Upper lobe of right lung (tissue), 1 donor: ENCODE measurements at places on chromosomes 1 and 21. TPM values are rescaled to one million over a fixed set of nuclear protein-coding genes. Genes with fewer than 3 reads are reported as not detected.

The RUSC1 gene
- 27.0 TPM for total RNA-seq

DNA sequence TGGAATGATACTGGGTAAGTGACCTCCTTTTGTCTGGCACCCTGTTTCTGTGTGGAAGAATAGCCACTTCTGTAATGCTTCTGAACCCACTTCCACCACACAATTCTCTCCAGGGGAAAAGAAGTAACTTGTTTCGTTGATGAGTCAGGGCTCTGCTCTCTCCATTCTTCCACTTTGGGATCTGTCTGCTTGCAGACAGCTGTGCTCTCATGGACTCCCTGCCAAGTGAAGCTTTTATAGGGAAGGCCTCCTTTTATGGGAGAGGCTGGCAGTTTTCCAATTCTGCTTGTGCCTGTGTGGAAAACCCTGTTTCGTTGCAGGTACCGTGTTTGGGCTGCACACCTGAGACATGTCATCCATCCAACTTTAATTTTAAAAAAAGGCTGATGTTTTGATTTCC lies 130.7 kb downstream of the GIPC2 start:
- DNase-seq, result no peak

DNA sequence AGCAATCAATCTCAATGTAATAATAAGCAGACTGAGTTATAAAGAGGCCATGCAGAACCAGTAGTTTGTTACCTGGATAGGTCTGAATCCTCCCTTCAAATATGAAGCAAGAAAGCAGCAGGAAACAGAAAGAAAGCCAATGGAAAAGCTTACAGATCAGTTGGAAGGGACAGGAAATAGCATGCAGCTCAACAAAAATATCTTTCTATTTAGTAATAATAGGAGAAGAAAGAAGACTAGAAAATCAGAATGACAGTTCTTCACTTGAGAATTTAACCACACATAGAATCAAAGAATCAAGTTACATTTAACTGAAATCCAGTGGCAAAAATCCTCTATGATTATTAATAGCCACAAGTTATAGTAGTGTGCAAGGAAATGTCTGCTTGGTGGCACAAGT lies 194.4 kb downstream of the EIF4G3 start:
- DNase-seq, result no peak

DNA sequence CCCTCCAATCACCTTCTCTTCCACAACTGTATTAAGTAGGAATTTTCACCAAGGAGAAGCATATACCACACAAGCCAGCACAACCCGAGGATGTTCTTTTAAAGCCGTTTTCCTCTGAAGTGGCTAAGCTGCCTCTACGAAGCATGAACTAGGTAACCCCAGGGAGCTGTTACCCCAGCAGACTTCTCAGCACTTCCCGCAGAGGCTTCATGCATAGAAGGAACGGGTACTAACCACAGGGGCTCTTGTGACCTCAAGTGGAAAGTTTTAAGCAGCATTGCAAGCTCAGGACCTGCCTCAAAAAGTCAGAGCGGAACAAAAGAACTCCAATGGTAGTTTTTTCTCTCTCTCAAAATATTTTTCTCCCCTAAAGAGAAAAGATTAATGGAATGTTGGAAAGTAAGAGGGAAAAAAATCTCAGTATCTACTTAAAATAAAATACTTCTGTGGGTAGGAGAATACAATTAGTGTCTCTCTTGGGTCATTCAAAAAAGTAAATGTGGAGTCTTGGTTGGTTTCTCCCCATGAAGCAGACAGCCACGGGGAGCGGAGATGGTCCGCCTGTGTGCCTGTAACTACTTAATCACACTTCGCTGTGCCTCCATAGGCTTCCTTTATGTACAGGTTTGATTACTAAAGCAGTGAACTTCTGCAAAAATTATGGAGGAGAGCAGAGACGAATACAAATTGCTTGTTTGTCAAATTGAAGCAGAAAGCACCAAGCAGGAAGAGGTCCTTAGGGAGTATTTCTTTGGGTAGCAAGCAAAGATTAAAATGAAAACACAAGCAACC lies 40.9 kb downstream of the STX6 start:
- DNase-seq, result no peak

GRCh38 chr21:29671728-29672127 lies 268.1 kb downstream of the GRIK1 start:
- no peak for DNase-seq

DNA sequence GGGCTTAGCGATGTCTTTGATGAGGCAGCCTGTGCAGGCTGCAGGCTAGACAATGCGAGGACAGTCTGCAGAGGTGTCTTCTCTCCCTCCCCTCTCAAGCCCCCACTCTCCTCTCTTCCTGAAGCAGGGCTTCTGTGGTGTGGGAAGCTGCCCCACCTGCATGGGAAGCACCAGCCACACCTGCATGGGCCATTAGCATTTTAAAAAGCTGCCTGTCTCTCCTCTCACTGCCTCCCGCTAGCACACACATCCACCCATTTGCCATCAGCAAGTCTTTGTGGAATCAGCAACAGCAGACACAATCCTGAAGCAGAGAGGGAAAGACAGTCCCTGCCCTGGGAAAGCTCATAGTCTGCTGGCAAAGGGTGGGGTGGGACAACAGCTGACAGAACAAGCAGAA lies 53.1 kb downstream of the NAV1 start:
- peak; percentile 34 for DNase-seq

- no peak for DNase-seq
These were observed 74.2 kb upstream of the RGS4 start for GRCh38 chr1:162994921-162995320.

- DNase-seq, result no peak
These were observed 73.0 kb downstream of the SWT1 start for GRCh38 chr1:185229981-185230380.

DNA sequence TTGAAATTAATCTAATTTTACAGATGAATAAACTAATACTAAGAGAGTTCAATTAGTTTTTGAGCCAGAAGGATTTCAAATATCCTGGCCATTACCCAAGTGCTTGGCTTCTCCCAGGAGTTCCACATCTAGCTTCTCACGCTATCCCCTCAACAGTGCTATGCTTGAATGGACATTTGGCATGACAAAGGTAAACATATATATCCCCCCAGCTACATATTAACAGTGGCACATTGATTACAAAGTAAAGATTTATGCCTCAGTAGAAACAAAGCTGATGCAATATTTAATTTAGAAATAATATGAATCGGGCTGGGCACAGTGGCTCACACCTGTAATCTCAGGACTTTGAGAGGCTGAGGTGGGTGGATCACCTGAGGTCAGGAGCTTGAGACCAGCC lies 434.6 kb upstream of the PRMT6 start:
- no peak for DNase-seq

DNA sequence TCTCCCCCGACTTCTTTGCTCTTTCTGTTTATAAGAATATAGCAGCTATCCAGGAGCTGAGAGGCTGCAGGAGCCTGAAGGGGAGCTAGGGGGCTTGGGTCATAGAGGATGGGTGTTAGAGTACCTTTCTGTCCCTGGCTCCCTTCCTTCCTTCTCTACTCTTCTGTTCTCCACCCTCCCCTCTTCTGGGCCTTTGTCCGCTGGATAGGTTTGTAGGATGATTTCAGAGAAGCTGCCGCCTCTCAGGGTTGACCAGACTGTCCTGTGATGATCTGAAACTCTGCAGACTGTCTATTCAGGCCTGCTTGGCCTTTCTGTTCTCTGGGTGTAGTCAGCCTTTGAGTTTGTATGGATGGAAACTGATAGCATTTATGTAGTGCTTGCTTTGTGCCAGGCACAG lies 26.3 kb downstream of the PPFIA4 start:
- DNase-seq, result no peak

- DNase-seq, result no peak
These were observed 475.4 kb downstream of the PTBP2 start for GRCh38 chr1:97196825-97197516.

The SMG5 gene
- 64.8 TPM for total RNA-seq

The CD58 gene
- 33.2 TPM for total RNA-seq

GRCh38 chr1:214174508-214175199 lies 106.3 kb upstream of the SMYD2 start:
- DNase-seq, result no peak

GRCh38 chr1:166032572-166033371 lies 134.0 kb downstream of the FAM78B start:
- DNase-seq, result no peak

DNA sequence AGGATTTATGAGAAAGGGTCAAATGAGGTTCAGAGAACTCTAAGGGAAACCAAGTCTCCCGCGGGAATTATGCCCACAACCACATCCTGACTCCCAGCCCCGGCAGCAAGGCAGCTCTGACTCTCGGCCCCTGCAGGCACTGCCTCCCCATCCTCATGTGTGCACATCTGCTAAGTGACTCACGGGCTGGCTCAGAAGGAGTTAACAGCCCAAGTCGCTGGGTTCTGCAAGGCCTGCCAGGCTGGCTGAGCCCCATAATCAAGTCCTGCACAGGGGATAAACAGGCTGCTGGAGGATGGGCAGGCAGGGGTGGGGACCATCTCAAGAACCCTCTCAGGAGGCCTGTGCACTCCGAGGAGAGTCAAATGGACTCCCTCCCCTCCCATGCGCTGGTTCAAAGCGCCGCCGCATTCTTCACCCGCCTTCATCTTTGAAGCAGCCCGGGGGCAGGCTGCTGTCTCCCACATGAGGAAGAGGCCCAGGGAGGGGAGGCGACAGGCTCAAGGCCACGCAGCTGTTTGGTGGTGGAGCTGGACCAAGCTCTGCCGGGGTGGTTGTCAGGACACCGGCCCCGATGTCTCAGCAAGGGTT lies 344.3 kb downstream of the MATN1 start:
- peak; percentile 56 for DNase-seq

The KRTAP19-8 gene
- not detected for total RNA-seq

- DNase-seq, result no peak
These were observed 3.7 kb downstream of the ARTN start for GRCh38 chr1:43937179-43937865.

The DUSP10 gene
- total RNA-seq, result 8.2 TPM

DNA sequence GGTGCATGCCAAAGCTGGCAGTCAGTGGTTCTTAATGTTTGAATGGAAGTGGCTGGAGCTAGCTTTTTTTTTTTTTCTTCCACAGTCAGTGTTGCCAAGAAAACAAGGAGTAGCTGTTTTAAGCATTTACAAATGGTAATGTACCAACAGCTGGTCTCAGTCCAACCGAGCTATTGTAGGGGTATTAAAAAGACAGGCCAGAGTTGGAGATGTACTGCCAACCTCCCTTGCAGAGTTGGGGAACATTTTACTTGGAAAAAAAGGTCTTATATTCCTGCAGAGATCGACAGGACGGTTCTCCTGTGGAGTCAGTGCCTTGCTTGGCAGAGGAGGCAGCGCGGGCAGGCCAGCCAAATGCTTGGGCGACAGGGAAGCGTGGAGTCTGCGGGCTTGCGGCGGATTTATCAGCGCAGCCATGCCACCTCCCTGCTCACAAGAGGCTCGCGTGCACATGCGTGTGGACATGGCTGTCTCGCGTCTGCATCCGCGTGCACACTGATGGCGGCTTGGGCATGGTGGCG lies 338.1 kb downstream of the RPS6KC1 start:
- no peak for DNase-seq

DNA sequence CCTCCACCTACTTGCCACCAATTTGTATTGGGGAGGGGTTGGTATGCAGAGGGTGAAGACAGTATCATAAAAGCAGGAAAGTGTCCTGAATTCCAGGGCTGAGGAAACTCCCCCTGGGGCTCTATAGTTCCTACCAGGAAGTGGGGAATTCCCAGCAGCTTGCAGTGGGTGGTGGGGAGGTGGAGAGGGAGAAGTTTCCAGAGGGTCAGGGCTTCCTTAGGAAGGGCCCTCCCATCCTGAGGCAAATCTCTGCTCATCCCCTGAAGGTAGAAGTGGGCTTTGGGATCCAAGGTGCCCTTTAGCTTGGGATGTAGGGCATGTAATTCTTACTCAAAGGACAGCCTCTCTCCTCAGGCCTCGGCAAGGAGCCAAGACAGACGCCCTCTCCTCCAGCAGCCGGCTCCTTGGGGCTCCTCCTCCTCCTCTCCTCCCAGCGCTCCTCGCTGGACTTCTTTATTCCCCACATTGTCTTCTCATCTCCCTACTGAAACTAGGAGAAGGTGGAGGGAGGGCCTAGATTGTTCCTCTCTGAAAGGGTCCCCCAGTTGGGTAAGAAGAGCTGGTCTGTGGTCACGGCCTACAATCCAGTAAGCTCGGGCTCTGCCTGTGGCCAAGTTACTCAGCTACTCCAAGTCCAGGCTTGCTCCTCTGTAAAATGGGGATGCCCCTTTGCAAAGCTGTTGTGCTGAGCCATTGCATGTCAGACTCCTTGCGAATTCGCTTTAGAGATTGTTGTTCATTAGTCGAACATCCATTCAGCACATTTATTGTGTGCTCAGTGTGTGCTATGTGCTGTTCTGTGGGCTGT lies 17.9 kb upstream of the CSF1 start:
- DNase-seq, result no peak

GRCh38 chr1:208251015-208251414 lies 6.8 kb upstream of the PLXNA2 start:
- no peak for DNase-seq

DNA sequence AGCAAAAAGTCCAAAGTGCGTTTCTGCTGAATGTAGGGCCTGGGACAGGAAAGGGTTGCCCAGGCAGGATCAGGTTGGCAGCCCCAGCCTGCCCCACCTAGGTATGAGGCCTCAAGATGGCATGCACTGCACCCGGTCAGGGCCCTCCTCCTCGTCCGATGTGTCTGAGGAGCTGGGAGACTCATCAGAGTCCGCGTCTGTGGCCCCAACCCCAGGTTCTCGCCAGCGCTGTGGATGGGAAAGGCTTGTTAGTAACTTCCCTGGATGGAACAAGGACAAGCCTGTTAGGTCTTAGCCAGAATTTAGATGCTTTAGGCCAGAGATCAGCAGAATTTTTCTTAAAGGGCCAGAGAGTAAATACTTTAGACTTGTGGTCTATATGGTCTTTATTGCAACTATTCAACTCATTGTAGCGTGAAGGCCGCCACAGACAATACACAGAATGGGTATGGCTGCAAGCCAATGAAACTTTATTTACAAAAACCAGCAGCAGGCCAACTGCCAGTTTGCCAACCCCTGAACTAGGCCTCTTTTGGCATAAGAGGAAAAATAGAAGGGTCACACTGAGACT lies 12.4 kb downstream of the PEA15 start:
- no peak for DNase-seq

The CACYBP gene
- total RNA-seq, result 70.2 TPM

DNA sequence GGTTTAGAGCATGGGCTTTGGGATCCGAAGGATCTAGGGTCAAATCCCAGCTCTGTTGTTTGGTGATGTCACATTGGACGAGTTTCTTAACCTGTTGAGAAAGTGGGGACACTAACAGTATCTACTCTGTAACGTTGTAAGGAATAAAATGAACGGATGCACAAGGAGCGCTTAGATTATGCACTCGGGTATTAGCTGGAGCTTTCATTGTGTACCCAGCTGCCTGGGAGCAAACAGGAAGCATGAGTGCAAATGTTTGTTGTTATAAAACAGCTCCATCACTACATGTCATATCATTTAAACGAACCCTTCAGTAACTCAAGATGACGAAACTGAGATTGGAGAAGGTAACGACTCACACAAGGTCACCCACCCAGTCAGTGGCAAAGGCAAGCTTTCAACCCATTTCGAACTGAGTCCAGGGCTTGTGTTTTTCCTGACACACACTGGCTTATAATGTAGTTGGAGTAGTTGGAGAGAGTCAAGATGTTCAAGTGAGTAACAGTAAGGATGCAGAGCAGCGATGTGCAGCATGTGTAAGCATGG lies 16.2 kb upstream of the SLC6A17 start:
- no peak for DNase-seq

GRCh38 chr1:48790397-48790796 lies 13.7 kb upstream of the BEND5 start:
- DNase-seq, result no peak

The ZMYM1 gene
- total RNA-seq, result 20.1 TPM

GRCh38 chr1:226370144-226370923 lies 37.6 kb downstream of the PARP1 start:
- DNase-seq, result no peak

The SMPDL3B gene
- total RNA-seq, result 29.1 TPM
